ENCODE measurements at places on chromosomes 6 and 20.

DNA sequence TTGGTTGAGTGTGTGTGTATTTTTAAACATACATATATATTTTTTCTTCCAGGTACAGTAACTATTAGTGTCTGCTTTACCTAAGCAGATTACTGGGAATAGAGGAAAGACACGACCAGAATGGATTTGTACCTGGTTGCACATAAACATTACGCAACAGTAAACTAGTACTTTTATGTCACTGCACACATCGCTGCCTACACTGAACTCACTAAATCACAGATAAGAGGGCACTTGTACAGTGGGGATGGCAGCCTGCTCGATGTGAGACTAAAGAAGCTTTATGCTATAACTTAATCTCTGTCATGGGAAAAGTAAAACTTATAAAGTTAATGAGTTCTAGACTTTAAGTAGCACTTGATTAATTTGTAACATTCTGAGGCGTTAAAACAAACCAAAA lies 89.5 kb upstream of the SIM1 start:
- no peak for DNase-seq

DNA sequence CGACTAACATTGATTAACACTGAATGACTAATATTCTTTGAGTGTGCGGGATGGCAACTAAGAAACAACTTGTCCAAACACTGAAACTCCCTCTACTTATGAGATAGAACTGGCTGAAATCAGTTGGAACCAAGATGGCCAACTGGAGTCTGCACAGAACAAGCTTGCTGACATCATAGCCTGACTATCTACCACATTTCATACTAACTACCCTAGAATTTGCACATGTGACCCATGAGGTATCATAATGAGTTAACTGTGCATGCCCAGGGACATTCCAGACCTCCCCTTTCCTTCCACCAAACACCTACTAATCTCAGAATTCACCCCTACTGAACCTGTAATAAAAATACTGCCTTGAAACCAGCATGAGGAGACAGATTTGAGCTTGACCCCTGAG lies 43.2 kb downstream of the PHIP start:
- no peak for DNase-seq

GRCh38 chr6:57072108-57072507 lies 17.9 kb upstream of the ZNF451 start:
- no peak for DNase-seq

DNA sequence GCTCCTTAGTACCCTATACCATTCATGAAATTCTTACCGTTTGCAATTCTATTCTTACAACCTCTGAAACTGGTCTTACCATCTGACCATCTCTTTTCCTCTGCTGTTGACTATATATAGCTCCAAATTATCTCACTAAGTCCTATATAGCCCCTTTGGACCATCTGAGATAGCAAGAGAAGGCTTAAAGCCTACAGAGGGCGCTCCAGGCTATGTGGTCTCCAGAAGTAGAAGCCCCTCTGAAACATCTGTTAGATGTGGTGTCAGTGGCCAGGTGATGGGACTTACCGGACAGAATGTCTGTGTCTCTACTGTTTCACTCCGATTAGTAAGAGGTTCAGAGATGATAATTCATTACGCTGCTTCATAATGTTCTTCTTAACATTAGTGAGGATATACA lies 140.7 kb upstream of the BMP2 start:
- no peak for DNase-seq

- no peak for DNase-seq
These were observed 260.4 kb downstream of the CBLN4 start for GRCh38 chr20:55744896-55745295.

DNA sequence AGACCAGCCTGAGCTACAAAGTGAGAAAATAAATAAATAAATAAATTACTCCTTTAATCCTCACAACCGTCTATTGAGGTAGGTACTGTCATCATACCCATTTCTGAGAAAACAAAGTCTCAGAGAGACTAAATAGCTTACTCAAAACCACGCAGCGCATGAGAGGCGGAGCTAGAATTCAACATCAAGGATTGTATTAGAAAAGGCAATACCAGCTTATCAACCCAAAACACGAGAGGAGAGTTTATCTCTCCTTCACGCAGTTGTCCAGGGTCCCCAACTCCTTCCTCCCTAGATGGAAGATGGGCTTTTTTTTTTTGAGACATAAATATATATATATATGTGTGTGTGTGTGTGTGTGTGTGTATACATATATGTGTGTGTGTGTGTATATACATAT lies 12.2 kb downstream of the HNF4A start:
- DNase-seq = no peak

- DNase-seq = peak; percentile 45
These were observed 18.4 kb downstream of the DLL1 start for GRCh38 chr6:170272341-170273065.

DNA sequence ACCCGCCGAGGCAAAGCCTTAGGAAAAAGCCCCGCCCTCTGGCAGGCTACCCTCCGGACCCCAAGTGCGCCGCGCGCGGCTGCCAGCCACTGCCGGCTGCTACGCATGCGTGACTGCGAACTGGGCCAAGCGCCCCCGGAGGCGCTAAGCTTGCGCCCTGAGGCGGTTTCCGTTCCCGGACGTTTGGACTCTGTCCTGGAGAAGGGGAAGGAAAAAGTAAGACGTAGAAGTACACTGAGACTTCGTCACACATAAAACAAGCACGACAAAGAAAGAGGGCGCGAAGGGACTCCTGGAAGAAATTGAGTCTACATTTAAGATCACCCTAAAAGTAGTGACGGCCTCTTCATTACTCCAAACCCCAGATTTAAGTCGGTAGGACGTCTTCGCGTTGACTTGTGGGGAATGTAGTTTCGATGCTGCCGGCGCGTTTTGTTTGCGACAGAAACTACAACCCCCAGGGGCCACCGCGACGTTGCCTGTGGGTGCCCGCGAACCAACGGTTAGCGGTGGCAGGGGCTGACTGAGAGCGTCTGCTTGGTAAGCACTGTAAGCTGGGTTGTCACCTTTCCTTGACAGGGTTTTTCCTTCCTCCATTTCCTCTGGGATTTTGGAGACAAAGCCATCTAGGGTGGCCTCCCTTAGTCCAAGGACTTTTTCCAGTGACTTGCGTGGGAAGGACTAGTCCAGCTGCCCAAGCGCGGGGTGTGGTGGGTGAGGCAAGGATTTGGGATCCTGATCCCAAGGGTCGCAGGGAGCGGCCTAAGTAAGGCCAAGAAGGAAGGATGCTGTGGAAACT lies at the start of gene CEP57L1:
Gene CEP57L1 (plus strand): TSS at position 472 of the 799 bp plus-strand sequence. CDS start 49,715 bp downstream, outside the sequence.
- peak; percentile 98 for DNase-seq

DNA sequence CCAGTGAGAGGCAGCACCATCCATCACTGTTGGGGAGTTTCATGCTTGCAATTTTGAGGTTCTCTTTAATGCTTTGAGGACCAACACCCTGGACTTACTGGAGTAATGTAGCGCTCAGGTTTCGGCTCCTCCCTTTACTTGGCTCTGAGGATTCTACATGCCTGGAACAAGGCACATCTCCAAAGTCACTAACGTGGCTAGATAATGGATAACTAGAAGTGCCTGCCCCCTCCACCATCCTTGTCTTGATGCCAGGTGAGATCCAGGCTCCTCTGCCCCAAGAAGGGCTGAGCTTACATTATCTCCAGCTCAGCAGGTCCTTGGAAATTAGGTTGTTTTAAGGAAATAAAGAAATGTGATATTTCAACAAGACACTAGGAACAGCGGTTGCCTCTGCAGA lies 75.5 kb upstream of the ZNFX1 start:
- no peak for DNase-seq

DNA sequence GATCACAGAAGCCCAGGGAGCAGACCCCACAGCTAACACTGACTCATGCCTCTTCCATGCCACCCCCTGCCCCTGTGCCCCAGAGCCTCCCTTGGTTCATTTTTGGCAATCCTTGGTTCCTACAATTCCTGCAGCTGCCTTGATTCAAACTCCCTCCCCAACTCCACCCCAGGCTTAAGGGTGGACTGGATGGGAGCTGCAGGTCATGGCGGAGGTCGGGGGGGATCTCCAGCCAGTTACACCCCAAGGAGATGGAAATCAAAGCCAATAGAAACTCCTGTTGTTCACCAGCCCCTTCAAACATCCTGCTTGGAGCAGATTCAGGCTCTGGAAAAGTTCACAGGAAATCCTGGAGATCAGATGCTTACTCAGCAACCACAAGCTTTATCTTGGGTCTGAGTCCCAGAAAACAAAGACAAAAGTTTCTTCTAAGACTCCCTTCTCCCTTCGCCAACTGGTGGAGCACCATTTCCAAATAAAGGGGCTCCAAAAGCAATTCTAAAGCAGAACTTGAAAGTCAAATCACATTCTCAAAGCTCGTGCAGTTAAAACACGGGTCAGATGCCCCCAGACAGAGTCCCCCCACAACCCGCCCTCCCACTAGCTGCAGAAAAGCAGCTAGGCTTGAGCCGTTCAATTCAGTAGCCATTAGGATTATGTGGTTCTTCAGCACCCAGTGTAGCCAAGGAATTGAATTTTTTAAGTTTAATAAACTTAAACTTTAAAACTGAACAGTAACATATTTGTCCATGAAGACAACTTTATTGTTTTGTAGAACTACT lies 149.5 kb downstream of the ANKRD60 start:
- DNase-seq = no peak

DNA sequence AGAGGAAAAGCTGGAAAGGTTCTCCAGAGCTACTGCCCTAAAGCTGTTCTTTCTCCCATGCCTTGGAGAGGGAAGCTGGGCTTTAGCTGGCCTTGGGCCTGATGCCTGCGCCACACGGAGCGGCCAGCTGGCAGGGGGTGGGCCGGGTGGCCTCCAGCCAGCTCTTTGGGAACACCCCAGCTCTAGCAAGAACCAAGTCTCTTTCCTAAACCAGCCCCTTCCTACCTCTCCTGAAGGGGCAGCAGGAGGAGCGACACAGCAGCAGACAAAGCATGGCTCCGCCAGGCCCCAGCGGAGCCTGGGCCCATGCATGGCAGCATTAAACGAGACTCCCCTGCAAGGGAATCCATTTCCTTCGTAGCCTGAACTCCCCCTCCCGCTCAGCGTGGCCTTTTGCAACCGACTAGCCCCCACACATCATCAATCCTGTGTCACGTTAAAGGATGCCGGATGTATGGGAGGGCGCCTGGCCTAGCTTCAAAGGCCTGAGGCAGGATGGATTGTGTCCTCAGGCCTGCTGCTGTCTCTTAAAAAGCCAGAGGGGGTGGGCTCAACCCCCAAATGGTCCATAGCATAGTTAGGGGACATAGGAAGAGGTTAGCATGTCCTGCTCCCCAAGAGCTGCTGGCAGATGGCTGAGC lies 14.0 kb downstream of the MRPS18A start:
- no peak for DNase-seq

- DNase-seq = no peak
These were observed 195.0 kb downstream of the KHDC1L start for GRCh38 chr6:73030257-73030656.

GRCh38 chr6:140344142-140344913 lies 969.9 kb upstream of the CITED2 start:
- no peak for DNase-seq

GRCh38 chr20:7523288-7523687 lies 417.0 kb downstream of the HAO1 start:
- DNase-seq = no peak

DNA sequence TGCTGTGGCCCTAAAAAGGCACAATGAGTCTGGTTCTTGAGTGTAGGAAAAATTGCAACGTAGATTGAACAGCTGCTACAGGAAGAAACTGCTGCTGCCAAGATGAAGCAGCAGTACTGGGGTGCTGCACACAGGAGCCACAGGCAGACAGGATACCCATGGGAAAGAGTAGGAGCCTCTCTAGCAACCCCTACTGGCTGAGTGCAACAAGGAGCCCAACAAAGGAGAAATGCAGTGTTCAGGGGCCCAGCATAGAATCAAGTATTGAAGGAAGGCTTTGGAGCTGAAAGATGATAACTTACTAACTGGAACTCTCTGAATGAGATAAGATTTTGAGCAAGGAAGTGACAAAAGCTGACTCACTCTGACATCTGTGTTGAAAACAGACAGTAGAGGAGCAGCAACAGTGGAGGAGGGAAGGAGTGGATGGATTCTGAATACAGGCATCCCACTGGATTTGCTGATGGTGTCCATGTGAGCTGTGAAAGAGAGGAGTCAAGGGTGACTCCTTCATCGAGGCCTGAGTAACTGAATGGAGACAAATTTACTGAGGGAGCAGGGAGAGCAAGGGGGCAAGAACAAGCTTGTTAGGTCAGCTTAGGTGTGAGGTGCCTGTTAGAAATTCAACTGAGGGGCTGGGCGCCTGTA lies 534.7 kb upstream of the JARID2 start:
- DNase-seq = no peak

GRCh38 chr6:116446399-116446798 lies 14.8 kb upstream of the CALHM6 start:
- DNase-seq = no peak

DNA sequence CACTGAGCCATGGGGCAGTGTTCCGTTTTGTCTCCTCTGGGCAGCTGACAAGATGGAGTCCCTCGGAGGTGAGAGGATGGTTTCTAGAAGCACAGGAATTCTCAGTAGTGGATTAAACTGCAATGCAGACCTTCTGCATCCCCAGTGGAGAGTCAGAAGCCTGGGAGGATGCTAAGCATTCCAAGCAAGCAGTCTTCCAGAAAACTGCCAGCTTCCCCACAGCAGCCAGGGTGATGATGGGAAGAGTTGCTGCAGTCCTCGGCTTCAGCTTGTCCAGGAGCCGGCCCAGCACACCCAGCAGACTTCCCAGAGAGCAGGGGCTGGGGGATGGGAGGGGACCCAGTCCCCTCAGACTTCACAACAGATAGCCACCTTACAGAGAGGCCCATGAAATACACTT lies 163.6 kb downstream of the LY86 start:
- DNase-seq = no peak

DNA sequence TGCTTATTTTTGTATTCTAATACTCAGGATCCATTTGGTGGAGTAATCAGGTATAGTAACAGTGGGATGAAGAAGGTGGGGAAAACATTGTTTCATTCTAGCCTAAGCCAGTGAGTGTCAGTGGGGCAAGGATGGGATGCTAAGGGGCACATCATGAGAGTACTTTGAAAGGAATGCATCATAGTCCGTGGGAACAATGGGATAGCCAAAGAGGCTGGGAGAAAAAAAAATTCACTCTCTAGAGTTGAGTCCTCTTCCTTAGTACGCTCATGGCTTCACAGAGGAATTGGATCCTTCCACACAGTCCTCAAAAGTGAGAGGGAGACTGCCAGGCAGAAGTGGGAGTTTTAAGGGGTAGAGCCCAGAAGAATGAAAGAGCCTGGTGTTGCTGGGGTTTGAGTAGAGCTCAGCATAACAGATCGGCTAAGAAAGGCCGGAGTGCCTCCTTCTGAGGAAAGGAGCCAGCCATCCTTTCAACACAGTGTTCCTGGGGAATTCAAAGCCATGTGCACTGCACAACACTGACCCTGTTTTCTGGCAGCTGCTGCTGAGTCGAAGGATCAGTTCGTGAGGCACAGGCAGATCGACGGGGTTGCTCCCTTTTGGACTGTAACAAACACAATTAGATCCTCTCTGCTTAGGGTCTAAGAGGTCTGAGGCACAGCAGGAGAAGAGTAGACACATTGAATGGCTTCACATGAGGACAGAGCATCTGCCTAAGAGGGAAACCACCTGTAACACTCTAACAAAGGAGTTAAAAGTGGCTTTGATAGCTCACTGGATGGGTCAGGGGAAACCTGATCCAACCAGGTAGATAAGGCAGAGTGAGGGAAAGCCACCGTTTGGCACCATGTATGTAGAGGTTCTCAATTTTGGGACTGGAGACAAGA lies 61.2 kb downstream of the ELOVL5 start:
- DNase-seq = no peak
